ENCODE measurements at places on chromosomes 5 and 9.

- no peak for DNase-seq
These were observed 164.3 kb downstream of the SYK start for GRCh38 chr9:90966031-90966290.

GRCh38 chr5:78601559-78602314 is 46.8 kb downstream of the LHFPL2 start:
- DNase-seq = peak; percentile 48

DNA sequence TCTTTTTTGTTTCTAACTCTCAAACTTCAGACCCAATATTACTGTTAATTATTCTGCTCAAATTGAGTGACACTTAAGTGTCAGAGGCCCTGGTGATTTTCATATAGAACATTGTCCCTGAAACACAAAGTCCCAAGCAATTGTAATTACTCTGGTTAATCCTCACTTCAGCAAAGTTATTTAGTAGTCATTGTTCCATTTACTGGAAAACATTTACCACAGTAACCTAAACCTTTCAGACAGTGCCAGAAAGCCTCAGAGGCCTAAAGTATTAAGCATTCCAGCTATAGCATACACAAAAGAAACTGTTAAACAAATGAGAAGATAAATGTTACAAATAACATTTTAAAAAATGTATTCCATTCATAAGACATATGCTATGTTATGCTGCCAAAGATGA is 237.2 kb upstream of the CDH6 start:
- DNase-seq = no peak

DNA sequence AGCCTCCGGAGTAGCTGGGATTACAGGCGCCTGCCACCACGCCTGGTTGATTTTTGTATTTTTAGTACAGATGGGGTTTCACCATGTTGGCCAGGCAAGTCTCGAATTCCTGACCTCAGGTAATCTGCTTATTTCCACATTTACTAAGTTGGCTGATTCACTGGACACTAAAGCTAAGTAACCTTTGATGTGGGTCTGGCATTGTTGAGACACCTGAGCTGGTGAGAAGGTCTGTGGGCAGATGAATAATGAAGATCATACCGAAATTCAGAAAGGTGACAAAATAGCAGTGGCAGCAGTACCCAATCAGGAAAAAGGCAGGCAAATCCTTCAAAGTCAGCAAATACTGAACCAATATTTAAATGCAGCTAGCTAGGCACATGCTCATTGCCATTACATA is 210.6 kb upstream of the ZNF608 start:
- no peak for DNase-seq

GRCh38 chr5:18761801-18762200 is 1127.5 kb downstream of the TAF11L14 start:
- DNase-seq = no peak

DNA sequence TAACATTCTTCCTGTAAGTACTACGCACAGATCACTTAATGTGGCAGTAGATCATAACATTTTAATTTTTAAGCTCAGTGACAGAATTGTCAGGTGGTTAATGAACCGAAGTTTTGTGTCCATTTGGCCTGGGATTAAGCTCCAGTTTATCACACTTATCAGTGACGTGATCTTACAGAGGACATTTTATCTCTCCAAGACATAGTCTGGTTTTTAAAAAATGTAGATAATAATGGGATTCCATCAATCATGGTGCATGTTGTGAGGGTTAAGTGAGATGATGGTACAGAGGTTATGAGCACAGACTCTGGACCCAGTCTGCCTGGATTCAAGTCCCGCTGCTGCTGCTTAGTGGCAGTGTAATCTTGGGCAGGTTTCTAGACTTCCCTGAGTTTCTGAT is 66.0 kb upstream of the ZFAND5 start:
- DNase-seq = no peak

DNA sequence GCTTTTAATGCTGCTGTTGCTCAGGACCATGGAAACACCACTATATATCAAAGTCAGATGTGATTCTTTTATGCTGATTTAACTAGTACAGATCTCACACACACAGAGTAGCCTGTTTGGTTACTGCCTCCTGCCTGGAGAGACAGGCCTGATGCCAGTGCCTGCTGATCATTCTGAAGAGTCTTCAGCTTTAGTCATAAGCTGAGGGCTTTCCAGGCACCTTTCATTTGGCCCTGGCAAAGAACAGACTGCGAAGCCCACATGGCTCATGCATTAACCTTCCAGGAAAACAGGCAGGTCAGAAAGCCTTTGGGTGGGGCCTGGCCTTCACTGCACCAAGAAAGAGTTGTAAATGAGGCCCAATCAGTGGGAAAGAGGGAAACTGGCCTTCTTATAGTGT is 144.7 kb downstream of the SAXO1 start:
- DNase-seq = peak; percentile 45

- DNase-seq = no peak
These were observed 20.1 kb downstream of the PCSK1 start for GRCh38 chr5:96412868-96413449.

DNA sequence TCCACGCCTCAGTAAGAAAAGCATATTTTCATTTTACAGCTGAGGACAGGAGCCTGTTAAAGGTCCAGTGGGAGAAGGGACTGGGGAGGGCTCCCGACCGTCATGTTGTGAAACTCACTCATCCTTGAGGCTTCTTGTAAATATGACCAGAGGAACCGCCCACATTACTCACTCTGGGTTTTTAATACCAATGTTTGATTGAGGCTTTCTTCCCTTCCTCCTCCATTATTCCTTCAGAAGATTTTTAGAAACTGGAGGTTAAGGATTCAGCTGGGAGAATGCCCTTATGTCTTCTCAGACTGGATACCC is 61.4 kb upstream of the GLRX start:
- peak; percentile 75 for DNase-seq

GRCh38 chr9:124130277-124131075 is 118.9 kb downstream of the LHX2 start:
- no peak for DNase-seq

DNA sequence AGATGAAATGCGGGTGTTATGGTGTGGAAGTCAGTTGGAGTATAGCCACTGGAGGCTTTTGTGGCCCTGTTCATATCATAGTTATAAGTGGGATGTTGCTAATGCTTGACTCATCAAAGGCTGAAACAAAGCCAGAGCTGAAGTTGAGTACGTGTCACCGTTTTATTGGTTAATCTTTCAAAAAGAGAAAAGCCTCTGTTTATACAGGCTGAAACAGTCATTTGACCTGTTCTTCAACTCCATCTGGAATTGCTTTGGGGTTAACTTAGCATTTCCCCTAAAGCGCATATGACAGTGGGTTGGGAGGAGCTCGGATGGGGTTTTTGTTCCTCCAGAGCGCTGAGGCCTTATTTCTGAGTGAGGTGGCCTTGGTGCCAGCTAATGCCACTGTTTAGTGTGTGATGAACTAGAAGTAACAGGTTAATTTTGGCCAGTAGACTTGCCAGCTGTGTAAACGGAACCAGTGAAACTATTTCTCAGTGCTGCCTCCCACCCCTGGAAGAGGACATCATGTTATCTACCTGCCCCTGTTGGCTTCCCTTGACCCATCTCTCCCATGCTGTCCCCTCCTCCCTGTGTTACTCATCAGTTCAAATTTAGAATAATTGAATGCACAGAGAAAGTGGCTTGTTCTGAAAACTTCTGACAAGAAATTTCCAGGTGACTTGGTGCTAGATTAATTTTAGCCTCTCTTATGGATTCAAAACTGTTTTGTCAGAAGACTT is 34.2 kb downstream of the MTAP start:
- DNase-seq = peak; percentile 98
